ENCODE measurements at places on chromosomes 2 and 18.
A peak's percentile ranks its signal among the peaks of the same experiment; 100 is the strongest.

DNA sequence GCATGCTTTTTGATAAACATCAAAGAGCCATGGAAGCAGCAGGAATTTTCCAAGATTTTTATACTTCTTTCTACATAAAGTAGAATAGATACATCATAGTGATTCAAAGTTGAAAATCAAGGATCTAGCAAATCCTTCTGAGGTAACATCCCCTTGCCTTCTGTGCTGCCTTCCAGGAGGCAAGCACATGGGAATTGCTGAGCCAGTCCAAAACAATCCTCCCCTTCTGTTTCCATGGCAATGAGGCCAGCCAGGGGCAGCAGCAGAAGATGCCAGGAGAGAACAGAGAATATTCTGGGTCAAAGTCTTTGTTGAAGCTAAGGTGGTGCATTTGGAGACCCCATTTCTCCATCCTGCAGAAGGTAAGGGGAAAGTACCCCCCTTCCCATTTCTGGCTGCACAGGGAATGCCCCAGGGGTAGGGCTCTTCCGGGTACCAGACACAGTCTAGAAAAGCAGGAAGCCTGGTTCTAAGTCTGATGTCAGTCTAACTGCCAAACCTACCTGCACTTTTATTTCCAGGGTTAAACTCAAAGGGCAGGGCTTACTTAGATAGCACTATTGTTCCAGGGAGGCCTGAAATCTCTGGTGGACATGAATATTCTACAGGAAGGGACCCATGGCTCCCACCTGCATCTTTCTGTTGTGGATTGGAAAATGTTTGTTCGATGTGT is 22.1 kb downstream of the CENPA start:
- DNase-seq, result no peak

DNA sequence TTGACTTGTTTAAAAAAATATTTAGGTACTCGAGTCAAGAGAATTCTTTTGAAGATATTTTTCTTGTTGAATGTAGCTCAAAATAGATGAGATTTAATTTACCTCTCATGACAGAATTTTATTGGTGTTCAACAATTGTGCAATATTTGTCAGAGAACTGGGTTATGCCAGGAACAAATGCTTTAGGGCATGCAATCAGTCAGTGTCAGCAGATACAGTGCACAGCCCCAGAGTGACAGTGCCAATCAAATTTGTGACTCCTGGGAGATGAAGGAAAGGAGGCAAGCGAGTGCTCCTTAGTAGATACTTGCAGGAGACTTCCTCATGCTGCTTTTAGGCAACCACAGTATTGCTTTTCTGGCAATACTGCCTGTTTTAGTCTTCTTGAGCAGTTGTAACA is 81.2 kb upstream of the DSEL start:
- DNase-seq, result no peak

- no peak for DNase-seq
Measured at GRCh38 chr2:206323486-206323885, 49.0 kb downstream of the ZDBF2 start.

DNA sequence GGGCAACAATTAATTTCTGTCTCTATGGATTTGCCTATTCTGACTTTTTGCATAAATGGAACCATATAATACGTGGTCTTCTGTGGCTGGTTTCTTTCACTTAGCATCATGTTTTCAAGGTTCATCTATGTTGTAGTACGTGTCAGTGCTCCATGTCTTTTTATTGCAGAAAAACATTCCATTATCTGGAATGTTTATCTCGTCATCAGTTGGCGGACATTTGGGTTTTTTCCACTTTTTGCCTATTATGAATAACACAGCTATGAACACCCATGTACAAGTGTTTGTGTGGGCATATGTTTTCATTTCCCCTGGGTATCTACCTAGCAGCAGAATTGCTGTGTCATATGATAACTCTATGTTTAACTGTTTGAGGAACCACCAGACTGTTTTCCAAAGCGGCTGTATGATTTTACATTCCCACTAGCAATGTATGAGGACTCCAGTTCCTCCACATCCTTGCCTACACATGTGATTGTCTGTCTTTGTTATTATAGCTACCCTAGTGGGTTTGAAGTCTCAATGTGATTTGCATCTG is 49.9 kb downstream of the MYO7B start:
- peak; percentile 86 for DNase-seq

DNA sequence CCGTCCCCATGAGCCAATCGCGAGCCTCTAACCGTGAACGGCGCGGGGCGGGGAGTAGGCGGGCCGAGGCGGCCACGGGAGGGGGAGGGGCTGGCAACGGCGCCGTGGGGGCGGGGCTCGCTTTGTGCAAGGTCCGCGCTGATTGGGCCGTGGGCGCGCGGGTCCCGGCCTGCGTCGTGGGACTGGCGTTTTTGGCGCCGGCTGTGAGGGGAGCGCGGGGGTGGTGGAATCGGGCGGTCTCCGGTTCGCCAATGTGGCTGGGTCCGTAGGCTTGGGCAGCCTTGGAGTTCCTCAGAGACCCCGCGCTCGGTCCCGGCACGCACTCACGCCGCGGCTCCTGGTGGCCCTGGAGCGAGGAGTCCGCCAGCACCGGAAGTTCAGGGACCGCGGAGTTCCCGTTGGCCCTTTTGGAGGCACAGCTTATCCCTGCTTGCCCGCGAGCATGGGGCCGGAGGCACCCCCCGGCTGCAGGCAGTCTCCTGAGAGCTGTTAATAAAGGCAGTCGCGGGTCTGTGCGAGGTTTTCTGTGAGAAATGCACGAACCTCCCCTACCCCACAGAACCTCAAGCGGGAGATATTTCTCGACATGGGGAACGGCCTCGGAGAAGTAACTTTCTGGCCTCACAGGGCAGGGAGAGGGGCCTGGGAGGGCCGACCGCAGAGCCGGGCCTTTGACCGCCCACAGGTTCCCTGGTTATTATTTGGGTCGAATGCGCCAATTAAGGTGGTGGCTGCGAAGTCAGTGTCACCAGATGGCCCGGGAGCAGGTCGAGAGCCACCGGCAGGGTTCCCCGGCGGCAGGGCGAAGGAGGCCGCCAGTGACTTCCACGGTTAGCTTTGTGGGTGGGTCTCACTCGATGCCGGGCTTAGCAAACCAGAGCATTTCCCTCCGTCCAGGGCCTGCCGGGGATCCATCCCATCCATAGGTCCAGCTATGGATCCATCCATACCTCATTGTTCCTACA is 574 bp upstream of the NCL start:
- peak; percentile 20 for DNase-seq

DNA sequence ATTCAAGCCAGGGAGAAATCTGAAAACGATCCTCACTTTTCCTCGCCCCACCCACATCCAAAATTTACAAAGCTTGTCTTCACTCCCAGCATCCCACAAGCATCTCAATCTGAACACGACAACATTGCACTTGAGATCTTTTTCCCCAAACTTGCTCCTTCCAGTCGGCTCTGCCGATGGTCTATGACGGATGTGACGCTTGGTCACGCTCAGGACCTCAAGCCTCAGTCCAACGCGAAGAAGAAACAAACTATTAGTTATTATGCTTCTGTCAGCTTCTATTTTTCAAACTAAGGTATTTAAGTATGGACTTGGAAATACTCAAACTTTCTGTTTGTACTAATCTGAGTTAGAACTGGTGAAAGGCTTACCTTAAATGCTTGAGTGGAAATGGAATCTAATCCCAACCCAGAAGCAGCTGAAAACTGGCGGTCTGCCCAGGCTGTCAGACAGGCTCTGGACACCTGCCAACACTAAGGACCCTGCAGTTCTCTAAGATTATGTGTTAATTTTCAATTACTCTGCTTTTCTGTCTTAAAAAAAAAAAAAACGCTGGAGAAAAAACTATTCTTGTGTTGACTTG is 132.1 kb upstream of the DNMT3A start:
- no peak for DNase-seq

- no peak for DNase-seq
Measured at GRCh38 chr2:231188506-231189170, 9.8 kb upstream of the ARMC9 start.

- peak; percentile 1 for DNase-seq
Measured at GRCh38 chr2:56687169-56687568, 503.4 kb downstream of the CCDC85A start.

- DNase-seq, result no peak
Measured at GRCh38 chr18:24601585-24601984, 141.1 kb downstream of the HRH4 start.

- DNase-seq, result no peak
Measured at GRCh38 chr2:152864601-152865149, 146.3 kb downstream of the ARL6IP6 start.

DNA sequence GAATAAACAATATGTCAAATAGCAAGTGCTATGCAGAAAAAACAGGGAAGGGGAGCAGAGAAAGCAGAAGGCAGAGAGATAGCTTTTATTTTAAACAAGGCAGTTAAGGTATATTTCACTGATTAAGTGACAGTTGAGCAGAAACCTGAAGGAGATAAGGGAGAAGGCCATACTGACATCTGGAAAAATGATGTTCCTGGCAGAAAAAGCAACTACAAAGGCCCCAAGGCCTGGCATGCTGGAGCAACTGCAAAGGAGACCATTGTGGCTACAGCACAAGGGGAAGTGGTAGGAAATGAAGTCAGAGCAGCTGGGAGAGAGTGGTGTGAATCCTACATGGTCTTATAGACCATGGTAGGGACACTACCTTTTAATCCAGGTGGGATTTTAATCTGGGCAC is 8.9 kb upstream of the PCBP1 start:
- DNase-seq, result no peak

- no peak for DNase-seq
Measured at GRCh38 chr2:8115456-8115855, 566.4 kb upstream of the ID2 start.
